ENCODE measurements at places on chromosomes 6 and 20.

- no peak for DNase-seq
Measured at GRCh38 chr6:27866357-27867050, 45.7 kb downstream of the OR2B2 start.

- DNase-seq, result no peak
Measured at GRCh38 chr6:167787896-167788562, 38.7 kb upstream of the AFDN start.

DNA sequence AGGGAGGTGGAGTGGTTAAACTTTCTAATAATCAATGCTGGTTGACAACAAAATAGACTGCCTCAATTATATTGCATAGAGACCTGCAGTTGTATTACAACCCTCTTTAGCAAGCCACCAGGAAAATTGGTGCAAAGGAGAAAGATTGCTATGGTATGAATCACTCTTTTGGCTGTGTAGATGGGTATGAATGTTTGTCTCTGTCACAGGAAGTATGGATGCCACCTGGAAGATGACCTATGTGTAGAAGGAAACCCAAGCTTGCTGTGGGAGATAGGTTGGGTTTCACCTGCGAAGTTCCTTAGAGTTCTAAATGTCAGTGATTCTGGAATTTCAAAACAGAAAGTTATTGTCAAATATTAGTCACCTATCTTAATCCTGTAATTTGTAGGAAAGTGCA, 134.6 kb downstream of the SOBP start:
- DNase-seq, result no peak

DNA sequence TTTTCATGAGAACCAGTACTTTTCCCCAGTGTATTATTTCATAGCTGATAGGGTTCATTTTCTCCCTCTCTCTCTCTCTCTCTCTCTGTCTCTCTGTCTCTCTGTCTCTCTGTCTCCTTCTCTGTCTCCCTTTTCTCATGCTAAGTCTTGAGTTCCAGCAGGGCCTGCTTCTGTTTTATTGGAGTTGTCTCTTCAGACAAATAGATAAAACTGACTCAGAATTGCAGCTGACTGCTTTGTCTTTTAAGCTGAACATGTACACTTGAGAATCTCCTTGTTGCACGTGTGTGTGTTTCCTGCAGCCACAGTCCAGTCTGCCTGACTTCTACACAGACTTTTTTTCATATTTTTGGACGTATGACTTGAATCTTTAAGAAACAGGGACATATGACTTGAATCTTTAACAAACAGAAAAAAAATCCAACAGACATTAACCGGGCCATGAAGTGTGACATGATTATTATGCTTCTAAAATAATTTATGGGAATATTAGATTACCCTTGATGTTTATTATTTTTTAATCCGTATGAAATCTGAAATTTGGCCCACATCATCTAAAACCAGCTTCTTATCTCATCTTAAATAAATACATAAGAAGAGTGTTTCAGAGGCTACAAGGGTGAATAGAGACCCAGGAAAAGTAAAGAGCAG, 71.5 kb downstream of the JAG1 start:
- DNase-seq, result no peak

- DNase-seq, result no peak
Measured at GRCh38 chr20:38275815-38276550, 15.4 kb upstream of the KIAA1755 start.

Measured in vagina (tissue), 2 donors.